ENCODE measurements at places on chromosomes 16 and 17.

DNA sequence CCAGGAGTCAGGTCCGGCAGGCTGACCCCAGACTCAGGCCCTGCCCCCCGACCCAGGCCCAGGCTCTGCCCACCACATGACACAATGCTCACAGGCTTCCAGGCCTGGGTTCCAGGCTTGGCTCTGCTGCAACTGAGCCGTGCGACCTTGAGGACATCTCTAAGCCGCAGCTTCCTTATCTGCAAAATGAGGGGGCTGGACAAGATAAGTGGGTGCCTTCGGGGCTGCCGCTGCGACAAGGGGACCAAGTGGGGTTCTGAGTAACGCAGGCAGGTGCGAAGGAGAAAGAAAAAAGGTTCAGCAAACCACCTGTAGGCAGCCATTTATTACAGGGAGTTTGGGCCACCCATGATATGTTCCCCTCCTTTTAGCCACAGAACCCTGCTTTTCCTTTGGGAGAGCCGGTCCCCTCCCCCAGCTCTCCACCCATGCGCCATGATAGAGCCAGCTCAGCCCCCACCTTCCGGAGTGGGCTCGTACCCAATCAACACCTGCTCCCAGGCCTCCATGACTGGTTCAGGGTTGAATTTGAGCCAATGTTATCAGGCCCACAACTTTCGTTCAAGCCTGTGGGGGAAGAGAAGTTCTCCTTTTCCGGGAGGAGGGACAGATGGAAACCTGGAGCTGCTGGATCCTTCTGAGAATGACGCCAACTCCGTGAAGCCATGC is 38.2 kb downstream of the RTN4RL1 start:
- no peak for DNase-seq

- no peak for DNase-seq
Measured at GRCh38 chr17:71974051-71974450, 146.8 kb upstream of the SOX9 start.

GRCh38 chr17:9520649-9521048 is 55.0 kb downstream of the STX8 start:
- DNase-seq: no peak

DNA sequence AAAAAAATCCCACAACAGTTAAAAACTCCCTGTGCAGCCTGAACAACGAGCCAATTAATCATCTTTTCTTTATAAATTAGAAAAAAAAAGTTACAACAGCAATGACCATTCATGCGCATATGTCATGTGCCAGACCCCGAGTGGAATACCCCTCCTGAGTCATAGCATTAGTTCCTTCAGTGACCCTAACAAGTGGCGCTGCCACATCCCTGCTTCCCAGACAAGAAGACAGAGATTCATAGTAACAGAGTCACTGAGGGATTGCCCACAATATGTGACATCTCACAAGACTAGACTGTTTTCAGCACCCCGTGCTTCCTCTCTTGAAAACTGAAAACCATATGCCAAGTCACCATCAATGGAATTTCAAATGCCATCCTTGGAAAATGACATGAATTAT is 7.9 kb downstream of the UMOD start:
- no peak for DNase-seq

- no peak for DNase-seq
Measured at GRCh38 chr17:65065906-65066305, 9.4 kb upstream of the GNA13 start.

DNA sequence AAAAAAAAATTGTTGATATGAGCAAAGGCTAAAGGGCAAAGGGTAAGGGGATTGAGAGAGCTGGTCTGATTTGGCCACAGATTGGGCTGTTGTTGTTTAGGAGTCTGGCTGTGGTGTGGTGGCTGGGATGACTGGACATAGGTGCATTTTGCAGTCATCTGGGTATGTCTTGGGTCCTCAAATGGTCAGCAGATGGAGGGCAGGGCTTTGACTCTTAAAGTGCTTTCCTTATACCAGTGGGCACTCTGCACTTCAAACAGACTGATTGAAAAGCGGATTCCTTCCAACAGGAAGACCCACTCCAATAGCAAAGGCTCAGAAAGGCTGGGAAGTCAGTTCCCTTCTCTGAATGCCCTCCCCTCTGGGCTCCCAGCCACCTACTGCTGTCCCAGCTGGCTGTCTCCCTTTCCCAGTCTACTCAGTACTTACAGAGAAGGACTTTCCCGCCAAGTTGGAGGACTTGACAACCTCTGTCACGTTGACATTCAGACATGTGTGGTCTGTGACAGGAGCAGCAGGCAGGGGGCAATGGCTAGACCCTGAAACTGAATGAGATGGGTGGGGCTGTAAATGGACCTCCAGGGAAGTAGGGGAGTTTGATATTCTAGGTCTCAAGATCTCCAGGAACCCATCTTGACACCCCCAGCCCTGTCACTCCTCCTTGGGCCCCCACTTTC is 19.6 kb upstream of the MFSD6L start:
- no peak for DNase-seq

- no peak for DNase-seq
Measured at GRCh38 chr17:42784409-42784808, 4.0 kb downstream of the WNK4 start.

DNA sequence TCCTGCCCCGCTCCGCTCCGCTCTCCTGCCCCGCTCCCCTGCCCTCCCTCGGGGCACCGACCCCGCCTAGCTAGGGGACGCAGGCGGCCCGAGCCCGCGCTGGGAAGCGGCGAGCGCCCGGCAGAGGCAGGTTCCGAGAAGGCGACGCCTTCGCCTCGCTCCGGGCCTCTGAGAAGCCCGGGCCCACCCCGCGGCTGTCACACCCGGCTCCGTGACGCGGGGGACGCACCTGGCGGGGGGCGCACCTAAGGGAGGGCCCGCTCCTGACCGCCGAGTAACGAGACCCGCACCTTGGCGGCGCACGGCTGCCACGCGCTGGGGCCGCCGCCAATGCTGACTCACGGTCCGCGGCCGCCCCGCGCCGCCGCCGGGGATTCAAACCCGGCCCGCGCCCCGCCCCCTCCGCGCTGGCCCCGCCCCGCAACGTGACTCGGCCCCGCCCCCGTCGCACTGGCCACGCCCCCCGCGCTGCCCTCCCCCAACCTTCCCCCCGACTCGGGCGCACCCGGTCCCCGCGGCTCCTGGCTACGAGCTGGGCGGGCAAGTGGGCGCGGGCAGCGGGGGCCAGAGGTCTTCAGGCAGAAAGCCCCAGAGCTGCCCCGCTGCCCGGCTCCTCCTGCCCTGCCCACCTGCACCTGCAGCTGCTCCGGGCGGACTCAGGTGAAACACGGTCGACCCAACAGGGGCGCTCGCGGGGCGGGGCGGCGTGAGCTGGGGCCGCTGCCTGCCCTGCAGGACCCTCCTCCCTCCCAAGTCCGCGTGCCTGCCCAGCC is 27.8 kb downstream of the GNPTG start:
- DNase-seq: peak; percentile 65

DNA sequence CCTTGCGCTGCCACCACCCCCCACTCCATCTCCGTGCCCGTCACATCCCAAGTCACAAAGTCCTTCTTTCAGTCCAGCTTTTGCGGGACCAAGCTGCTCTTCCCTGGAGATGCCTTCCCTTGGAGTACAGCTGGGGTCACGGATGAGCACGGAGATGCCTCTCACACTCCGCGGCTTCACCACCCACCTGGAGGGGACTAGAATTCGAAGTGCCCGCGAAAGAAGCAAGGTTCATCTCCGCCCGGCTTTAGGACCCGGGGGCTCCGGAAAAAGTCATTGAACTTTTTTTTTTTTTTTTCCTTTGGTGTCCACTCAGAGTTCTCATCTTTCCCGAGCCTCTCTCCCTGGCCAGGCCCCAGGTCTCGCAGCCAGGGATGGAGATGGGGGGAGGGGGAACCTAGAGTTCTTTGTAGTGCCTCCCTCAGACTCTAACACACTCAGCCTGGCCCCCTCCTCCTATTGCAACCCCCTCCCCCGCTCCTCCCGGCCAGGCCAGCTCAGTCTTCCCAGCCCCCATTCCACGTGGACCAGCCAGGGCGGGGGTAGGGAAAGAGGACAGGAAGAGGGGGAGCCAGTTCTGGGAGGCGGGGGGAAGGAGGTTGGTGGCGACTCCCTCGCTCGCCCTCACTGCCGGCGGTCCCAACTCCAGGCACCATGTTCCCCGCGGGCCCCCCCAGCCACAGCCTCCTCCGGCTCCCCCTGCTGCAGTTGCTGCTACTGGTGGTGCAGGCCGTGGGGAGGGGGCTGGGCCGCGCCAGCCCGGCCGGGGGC is at the start of gene FKBP10:
Gene FKBP10 (plus strand): TSS at position 624 of the 771 bp plus-strand sequence. CDS start 31 bp downstream, at position 655.
- DNase-seq: no peak

- DNase-seq: no peak
Measured at GRCh38 chr17:69117855-69118784, 23.6 kb downstream of the ABCA6 start.

GRCh38 chr16:4495766-4496165 is 19.6 kb downstream of the HMOX2 start:
- DNase-seq: no peak

DNA sequence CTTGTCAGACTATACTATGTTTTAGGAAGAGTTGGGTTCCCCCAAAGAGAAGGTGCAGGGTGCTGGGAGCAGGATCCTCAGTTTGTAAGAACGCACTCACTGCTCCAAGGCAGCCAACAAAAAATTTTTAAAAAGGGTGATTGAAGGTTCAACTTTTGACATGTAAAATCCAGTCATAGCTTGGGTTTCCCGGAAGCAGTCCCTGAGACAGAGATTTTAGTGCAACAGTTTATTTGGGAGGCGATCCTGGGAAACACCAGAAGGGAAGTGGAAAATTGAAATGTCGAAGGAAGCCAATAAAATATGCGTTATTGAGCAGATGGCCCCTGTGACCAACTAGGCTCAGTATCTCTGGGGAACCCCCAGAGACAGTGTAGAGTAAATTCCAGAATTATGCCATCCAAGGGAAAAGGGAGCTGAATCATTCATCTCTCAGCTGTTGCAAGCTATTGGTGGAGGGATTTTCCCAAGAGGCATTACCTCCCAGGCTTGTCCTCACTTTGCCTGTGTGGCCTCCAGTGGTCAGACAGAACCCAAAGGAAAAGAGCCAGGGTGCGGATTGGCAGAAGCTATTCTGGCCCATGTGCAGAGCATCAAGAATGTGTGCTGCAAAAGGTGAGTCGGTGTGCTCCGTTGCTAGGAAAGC is 72.9 kb downstream of the HS3ST3B1 start:
- no peak for DNase-seq

DNA sequence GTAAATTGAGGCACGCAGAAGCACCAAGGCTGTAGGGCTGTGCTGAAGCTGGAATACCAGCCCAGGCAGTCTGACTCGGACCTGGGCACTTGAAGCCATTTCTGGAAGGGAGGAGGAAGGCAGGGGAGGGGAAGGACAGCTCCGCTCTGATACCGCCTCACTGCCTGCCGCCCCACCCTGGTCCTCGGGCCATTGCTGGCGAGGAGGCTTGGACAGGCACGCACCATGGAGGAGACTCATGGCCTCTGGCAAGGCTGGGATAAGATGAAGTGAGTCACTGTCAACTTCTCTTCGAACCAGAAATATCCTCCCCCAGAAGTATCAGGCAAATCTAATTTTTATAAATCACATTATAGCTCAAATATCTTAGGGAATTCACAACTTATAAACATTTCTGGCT is 81.3 kb downstream of the SDK2 start:
- DNase-seq: no peak

DNA sequence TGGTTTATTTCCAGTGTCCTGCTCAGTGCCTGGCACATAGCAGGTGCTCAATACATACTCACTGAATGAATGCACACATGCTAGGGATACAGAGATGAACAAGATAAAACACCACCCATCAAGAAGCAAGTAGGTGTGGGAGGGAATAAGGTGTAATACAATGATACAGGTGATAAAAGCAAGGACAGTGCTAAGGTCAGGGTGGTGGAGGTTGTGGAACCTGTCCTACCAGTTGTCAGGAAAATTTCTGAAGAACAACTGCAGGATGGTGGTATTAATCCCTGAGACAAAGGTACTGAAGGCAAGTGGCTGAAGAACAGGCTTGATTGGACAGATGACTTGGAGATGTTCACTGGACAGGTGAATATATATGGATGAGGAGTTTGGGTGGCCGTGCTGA is 1.8 kb downstream of the KNOP1 start:
- DNase-seq: no peak

DNA sequence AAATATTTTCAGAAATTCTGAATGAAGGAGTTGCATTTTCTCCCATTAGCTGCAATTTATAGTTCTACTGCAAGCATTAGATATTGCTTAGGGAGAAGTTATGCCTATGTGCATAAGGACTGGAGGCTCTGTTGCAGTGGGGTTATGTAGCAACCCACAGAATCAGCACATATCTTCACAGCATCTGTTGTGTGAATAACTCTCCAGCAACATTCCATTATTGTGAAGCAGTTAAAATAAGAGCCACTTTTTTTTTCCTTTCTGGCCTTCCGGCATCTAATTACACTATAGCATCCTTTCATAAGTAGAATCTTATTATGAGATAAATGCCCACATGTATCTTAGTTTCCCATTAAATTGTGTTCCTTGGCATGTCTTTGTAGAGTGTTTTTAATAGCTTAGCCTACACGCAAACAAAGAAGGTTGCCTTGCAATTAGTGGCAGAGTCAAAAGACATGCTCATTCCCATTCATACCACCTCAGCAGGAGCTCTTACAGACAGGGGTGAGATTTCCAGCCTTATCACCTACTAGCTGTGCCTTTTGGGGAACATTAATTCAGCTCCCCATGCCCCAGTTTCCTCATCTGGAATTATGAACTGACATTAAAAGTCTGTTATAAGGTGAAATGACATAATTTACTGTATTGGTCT is 596.0 kb upstream of the GOT2 start:
- no peak for DNase-seq

DNA sequence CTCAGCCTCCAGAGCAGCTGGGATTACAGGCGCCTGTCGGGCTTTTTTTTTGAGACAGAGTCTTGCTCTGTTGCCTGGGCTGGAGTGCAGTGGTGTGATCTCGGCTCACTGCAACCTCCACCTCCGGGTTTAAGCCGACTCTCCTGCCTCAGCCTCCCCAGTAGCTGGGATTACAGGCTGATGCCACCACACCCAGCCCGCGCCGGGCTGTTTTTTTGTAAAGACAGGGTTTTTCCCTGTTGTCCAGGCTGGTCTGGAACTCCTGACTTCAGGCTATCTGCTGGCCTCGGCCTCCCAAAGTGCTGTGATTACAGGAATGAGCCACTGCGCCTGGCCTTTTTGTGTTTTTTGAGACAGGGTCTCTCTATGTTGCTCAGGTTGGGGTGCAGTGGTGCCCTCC is 27.4 kb upstream of the SPNS3 start:
- no peak for DNase-seq
